ENCODE measurements at places on chromosomes 2 and 18.

DNA sequence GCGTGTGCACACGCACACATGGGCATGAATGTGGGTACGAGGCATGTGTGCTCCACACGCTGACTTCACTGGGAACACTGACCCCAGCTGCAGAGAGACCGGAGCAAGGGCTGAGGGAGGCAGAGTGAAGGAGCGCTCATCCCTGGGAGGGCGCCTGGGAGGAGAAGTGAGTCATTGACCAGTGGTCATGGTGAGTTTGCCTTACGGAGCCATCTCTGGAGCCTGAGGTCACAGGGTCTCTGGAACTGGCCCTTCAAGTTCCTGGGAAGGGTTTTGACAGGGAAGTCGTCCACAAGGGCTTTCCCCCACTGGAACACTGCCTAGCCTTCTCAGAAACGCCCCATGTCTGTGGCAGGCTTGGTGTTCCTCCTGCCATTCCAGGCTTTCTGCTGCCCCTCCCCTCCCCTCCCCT lies 14.3 kb upstream of the TMEM185B start:
- no peak for DNase-seq

DNA sequence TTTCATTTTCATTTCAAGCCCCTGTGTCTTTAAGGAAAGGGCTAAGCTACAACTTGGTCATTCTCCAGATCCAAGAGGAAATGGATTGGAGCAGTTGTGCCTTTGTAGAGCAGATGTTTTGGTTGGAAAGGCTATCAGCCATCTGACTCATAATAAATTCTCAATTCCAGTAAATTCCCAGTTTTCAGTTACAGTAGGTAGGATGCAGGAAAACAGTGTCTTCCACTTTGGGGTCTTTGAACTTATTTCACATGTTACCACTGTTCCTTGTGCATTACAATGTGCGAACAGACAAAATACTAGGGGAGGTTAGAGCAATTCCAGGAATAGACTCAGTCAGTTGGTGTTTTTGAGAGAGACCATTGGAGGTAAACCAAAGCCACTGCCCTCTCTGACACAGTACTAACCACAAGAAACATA lies 211.9 kb downstream of the BABAM2 start:
- DNase-seq, result no peak

GRCh38 chr18:56919190-56919589 lies 227.7 kb upstream of the BOD1L2 start:
- no peak for DNase-seq

GRCh38 chr2:86251840-86252266 lies 52.6 kb downstream of the MRPL35 start:
- DNase-seq, result no peak

- no peak for DNase-seq
Observed at GRCh38 chr18:57429167-57430078, 5.8 kb upstream of the ONECUT2 start.

DNA sequence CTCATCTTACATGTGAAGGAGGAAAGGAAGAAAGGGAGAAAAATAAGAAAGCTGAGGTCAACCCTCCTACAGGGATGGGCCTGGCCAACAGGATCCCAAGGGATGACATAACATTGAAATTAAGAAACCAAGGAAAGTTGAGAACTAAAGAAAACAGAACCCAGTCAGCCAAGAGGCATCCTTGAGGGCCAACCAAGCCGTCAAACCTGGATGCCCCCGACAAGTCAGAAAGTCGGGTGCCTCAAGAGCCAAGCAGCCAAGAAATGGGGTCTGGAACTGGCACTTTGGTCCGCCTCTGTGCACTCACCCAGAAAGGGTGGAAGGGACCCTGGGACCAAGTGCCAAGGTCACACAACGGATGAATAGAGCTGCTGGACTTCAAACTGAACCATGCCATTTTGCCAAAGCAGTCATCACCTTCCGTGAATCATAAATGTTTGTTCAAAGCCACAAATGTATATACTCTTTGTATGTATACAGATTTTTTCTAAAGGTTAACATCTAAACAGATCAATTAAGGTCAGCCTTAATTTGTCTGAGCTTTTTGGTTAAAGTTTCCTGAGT lies 27.0 kb upstream of the PTPN4 start:
- no peak for DNase-seq

DNA sequence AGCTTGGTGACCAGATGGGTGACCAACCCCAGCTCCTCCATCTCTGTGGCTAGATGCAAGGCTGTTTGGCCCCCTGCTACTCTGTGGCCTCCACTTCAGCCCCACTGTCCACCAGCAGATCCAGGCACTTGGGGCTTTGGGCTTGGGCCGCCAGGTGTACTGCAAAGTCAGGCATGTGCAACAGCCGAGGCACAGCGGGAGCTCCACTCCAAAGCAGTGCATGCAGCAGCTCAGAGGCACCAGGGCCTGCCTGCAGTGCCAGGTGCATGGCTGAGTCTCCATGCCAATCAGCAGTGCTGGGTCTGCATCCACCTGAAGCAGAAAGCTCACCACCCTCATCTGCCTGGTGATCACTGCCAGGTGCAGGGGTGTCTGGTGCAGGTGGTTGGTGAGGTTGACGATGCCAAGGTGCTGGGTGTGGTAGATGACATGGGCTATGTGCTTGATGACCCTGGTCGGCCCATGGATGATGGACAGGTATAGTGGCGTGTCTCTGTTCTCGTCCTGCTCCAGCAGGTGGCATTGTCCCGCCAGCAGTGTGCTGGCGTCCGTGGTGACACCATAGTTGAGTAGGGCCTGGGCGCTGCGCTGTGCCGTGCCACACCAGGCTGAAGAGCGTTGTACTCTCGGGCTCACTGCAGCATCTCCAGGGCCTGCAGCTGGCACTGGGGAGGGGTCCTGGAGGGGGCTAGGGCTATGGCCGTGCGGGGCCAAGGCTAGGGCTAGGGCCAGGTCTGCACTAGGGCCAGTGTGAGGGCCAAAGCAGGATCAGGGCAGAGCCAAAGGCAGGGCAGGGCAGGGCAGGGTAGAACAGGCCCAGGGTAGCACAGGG lies 1.0 kb upstream of the ANKRD62 start:
- peak; percentile 64 for DNase-seq

All from NCI-H526 (cell line).